ENCODE measurements at places on chromosomes 2 and 18.

DNA sequence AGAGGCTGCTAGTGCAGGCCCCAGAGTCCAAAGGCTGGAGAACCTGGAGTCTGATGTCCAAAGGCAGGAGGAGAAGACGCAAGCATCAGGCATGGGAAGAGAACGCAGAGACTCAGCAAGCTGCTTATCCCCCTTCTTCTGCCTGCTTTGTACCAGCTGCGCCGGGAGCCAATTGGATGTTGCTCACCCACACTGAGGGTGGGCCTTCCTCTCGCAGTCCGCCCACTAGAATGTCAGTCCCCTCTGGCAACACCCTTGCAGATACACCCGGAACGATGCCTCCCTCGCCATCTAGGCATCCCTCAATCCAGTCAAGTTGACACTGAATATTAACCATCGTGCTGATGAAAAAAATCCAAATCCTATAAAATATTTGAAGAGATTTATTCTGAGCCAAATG lies 141.6 kb downstream of the TWIST2 start:
- DNase-seq: no peak

- DNase-seq: no peak
Measured at GRCh38 chr2:237464757-237465391, 22.2 kb upstream of the MLPH start.

DNA sequence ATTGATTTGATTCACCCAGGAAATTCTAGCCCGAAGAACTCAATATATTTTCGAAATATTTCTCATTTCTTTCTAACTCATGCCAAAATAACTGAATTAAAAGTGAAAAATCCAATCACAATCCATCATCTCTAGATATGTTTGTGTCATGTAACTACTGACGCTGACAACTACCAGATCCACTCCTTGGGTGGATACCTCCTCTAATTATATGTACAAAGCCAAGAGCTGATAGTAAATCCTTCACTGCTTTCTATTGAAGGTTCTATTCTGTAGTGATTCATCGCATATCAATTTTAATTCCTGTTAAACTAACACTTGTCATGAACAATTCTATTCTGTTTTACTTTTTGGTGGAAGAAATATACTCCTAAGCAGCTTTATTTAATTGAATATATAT lies 1056.6 kb upstream of the NXPH2 start:
- no peak for DNase-seq

DNA sequence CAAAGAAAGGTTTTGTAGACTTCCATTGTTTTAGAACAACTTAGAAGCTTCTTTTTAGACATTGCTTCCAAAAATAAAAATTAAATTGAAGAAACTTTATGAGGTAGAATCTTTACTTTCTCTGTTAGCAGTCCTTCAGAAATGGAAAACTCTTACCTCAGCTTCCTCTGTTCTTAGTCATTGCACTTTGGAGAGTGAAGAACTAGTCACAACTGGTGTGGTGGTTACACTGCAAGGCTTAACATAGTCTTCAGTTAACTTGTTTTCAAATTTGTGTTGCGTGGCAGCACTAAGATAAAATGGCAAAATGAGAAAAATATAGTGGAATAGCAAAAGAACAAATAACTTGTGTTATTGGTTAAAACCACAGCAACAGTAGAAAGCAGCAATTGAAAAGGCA lies 332.6 kb downstream of the KIAA1328 start:
- no peak for DNase-seq

GRCh38 chr2:217530392-217531090 lies 472.3 kb downstream of the TNS1 start:
- DNase-seq: no peak
